ENCODE measurements at places on chromosomes 4 and X.

- no peak for DNase-seq
These were observed 6.9 kb downstream of the SORCS2 start for GRCh38 chr4:7199129-7199725.

DNA sequence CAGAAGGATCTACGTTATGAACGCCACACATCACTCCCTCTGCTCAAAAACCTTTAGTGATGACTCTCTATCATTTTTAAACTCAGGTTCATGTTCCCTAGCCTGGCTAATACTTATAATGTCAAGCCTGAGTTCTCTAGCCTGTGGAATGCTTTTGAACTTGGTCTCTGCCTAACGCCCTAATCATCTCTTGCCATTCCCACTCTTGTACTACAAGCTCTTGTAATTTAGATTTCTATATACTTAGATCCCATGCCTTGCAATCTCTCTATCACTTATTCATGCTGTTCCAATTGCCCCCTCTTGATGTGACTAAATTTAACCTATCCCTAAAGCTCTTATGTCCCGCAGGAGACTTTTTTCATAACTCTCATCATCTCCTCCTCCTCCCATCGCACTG lies 40.3 kb downstream of the SLC4A4 start:
- DNase-seq: no peak

- DNase-seq: peak; percentile 27
These were observed 2.3 kb upstream of the NR3C2 start for GRCh38 chr4:148444296-148445070.

GRCh38 chrX:20066968-20067708 lies 49.6 kb downstream of the MAP7D2 start:
- DNase-seq: no peak
